ENCODE measurements at places on chromosomes 7 and 10.
A peak's percentile ranks its signal among the peaks of the same experiment; 100 is the strongest.

- DNase-seq: no peak
These were observed 23.1 kb downstream of the GBF1 start for GRCh38 chr10:102268375-102268888.

DNA sequence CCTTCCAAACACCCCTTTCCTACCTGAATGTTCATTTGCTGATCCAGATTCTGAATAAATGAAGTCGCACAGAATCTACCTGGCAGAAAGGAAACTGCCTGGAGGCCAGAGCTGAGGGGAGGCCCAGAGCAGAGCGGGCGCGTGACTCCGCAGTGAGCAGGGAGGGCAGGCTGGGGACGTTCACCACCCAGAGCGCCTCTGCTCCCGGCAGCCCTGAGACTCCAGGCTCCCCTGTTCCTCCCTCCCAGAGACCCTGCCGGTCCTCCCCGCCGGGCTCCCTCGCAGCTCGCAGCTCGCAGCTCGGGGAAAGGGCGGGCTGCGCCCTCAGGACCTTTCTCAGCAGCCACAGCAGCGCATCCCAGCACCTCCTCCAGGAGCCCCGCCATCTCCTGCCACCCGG, 176.7 kb upstream of the ZNF32 start:
- no peak for DNase-seq

DNA sequence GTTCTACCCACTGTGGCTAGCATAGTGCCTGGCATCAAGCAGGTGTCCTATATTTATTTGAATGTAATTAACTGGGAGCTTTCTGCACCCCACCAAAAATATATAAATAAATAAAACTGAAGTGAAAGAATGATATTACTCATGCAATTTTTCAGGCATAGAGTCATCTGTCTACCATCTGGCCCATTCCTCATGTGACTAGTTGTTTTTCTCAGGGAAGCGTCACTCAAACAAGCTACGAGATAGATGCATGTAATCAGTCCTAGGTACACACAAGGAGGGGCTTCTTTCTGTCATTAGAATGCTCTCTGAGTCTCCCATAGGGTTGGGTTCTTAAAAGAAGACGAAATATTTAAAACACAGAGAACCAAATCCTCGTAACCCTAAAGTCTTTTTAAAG, 255.5 kb upstream of the KMT2E start:
- no peak for DNase-seq

DNA sequence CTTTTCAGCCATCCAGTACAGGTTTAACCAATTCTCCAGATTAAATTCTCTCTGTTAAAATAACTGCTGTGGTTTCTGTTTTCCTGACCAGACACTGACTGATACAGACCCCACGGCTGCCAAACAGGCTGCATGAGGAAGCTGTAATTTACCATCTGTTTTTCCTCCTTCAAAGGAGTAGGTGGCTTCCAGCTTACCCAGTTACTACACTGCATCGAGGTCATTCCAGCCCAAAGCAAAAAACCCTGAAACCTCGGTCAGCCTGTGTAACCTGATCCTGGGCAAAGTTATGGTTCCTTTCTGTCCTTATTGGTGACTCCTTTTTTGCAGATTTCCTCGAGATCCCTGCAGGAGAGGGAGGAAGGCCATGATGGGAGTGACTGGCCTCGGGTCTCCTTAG, 27.9 kb upstream of the LOXL4 start:
- no peak for DNase-seq

- no peak for DNase-seq
These were observed 70.2 kb downstream of the LRGUK start for GRCh38 chr7:134197345-134197744.

DNA sequence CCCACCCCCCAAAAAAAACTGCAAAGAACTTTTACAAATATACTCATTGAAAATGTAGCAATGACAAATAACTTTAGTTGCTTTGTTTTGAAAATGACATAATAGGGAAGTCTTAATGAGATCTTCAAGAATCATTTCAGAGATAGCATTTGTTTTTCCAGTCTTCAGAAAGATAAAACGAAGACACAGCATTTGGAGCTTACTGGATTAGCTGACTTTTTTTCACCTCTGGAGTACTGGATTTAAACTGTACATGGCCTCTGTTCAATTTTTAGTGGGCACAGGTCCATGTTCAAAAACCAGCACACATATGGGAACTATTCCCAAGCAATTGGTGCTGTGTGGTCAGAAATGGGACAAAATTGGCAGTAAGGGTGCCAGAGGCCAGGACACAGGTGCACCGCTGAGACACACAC, 3.9 kb downstream of the RAB11FIP2 start:
- no peak for DNase-seq

- no peak for DNase-seq
These were observed 55.9 kb downstream of the KCNMA1 start for GRCh38 chr10:77581738-77582137.

- DNase-seq: no peak
These were observed 34.5 kb downstream of the DNMBP start for GRCh38 chr10:99975106-99975829.

GRCh38 chr10:58661336-58661735, 148.7 kb downstream of the BICC1 start:
- DNase-seq: no peak

DNA sequence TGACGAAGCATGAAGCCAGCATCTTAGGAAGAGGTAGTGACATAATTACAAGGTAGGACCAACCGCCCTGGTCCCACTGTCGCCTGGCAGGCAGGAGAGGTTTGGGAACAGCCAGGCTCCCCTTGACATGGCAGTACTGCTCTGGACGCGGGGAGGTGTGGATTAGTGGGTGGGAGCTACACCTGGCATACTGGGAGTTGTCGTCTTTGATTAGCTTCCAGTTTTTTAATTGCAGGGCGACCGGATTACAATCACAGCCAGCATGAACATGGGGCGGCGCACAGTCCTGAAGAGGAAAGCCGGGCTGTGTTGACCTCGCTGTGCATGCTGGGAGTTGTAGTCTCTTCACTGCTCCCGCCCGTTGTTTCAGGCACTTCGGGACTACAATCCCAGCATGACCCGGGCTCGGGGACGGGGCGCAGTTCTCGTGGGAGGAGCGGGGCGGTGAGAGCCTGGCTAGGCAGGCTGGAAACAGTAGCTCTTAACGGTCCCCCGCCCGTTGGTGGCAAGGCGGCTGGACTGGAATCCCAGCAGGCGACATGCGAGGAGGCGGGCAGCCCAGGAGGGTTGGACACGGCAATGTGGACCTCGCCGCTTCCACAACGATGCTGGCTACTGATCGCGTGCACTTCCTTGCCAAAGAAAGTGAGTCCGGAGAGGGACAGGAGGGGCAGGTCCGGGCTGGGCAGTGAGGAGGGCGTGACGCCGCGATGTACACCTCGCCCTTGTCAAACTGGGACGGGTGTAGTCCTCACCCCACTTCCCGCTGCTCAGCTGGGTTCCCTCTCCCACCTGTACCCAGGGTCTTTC, 98.0 kb upstream of the ZNF722 start:
- DNase-seq: peak; percentile 86

Data from activated T-cell treated with anti-CD3 and anti-CD28 coated beads, Interleukin-2, amount 50 U/mL, for 4 hours (primary cell).